Anterior cingulate cortex (tissue), 58 donors: ENCODE measurements at places on chromosomes 1 and 21.

DNA sequence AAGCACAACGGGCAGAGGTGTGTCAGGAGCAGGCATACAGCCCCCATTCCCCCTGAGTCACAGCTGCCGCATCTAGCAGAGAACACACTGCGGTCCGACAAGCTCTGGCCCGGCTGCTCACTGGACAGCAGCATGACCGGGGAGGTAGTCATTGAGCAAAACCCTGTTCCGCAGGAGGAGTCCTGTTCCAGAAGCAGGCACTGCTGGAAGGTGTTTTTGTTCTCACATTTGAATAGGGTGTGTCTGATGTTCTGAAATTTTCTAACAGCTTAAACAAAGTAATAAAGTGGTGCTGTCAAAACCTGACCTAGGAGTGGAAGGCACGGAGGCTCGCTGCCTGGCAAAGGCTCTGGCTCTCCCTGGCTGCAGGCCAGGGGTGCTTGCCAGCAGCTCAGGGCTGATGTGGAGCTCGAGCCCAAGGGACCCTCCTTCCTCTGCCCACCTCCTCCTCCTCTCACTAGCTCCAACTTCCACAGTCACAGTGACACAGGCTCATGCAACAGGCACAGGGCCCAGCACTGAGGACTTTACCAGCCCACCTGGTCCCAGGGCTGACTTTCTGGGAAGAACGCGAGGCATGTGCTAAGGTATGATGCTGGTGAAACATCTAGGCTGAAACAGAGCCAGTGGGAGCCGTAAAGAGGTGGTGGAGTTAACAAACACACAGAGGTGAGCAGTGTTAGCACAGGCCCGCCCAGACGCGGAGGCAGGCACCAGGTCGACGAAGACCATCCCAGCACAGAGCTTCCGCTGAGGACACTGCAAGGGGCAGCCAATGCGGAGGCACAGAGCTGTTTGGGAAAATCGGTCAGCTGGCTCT is 118.6 kb upstream of the IFFO2 start:
- DNase-seq = no peak

DNA sequence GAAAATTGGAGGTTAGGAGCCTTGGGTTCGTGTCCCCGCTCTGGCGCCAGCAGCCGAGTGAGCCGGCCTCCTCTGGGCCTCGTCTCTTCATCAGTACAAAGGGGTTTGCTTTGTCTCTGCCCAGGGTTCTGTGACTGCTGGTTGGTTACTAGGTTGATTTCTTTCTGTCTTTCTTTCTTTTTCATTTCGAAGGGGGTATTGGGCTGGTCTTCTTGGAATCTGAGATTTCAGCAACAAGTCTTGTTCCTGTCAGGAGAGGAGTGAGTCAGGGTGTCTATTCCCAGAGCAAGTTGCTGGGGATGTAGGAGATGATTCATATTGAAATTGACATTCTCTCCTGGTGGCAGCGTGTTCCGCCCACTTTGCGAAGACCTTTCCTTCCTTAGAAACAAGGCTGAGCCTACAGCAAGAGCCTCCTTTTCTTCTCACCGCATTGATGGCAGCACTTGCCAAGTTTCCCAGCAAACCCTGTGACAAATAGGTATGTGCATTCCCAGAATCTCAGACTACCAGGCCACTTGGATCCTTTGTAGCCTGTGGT is 79.2 kb downstream of the MAN1C1 start:
- DNase-seq = no peak

DNA sequence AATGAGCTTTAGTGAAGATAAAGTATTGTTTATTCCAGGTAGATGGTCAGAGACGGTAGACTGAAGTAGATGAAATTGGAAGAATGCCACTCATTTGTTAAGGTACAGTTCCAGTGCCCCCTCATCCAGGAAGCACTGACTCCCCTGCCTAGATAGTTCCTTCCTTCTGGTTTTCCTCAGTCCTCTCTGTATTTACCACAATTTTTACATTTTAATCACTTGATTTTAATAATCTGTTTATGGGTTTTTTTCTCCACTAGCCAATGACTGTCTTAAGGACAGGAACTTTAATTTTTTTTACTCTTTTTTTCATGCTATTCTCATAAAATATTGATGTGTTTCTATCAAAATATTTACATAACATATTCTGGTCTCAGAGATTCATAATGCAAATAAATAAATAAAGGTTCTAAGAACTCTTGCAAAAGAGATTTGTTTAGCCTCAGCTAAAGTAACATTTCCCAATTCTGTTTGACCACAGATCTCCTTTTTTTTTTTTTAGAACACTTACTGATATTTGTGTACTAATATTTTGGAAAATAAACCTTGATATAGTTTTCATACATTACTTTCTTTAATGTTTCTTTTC is 651.6 kb downstream of the PLPP3 start:
- DNase-seq = no peak

- DNase-seq = peak; percentile 14
These were observed 70.6 kb upstream of the GCLM start for GRCh38 chr1:93979718-93980319.

DNA sequence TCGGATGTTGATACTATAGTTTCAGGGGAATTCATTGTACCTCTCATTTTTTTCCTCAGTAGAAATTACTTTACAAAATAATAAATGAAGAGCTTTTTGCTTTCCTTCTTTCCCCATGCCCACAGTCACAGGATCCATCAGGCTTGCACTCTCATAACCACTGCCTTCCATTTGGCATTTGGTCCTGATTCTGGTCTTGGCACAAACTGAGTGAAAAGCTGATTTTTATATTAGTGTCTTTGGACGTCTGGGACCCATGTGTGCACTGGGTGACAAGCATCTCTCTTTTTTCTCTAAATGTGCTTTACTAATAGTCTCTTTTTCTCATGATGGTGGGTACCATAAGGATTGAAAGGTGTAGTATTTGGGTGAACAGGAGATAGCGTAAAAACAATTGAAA is 2.8 kb downstream of the ELAVL4 start:
- no peak for DNase-seq

GRCh38 chr1:98556521-98557158 is 104.9 kb upstream of the SNX7 start:
- no peak for DNase-seq

DNA sequence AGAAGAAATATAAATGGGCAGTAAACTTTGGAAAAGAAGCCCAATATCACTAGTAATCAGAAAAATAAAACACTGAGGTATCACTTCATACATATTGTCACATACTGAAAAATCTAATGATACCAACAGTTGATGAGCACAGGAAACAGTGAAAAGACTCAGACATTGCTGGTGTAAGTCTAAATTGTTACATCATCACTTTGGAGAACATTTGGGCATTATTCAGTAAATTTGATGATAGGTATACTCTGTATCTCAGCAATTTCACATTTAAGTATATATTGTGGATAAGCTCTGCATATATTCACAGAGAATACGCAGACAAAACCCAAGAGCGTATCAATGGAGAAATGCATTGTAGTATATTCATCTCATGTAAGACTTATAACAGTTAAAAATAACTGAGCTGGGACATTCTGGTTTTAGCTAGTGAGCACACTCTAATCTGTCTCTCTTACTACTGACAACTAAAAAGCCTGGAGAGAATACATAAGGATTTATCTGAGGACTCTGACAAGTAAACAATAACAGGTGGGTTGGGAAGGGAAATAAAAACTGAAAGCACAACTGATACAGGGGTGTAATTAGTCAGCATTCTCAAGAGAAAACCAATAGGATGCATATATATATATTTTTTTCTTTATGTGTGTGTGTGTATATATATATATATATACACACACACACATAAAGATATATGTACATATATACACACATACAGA is 212.7 kb upstream of the JUN start:
- no peak for DNase-seq

GRCh38 chr21:36936361-36937135 is 29.9 kb downstream of the HLCS start:
- DNase-seq = no peak

DNA sequence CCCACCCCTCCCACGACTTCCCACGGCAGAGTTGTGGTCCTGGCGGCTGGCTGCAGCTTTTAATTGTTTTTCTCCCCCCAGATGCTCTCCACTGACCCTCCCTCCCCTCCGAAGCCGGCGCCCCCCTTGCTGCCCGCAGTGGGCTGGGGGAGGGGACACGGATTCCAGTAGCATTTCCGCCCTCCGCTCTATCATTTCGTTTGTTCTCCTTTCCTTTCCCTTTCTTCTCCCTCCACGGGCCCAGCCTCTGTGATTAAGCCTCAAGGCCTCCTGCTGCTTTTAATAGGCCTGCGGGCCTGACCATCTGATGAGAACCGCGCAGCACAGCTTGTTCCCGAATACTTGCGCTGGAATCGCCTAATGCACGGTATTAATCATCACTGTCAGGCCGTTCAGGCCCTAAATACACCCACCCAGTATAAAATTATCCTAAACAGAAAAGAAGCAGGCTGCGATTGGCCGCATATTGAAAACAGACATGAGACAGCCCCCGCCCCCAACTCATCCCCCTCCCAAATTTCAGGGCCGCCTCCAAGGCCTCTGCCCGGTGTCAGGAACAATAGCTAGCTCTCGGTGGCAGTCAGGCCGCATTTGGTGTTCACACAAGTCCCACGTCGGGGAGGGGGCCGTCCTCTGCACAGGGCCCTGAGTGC is 102.0 kb upstream of the ARHGEF16 start:
- DNase-seq = no peak

DNA sequence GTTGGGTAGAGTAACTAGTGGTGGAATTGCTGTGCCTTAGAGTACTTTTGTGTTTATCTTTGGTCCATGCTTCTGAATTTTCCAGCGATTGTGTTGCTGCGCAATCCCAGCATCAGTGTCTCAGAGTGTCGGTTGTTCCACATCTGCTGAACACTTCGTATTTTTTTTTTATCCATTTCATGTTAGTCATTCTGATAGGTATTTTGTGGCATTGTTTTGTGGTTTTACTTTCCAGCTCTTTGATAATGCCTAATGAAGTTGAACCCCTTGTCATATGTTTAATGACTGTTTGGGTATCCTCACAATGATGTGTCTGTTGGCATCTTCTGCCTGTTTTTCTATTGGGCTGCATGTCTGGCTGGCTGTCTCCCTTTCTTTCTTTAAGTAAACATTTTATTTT is 13.6 kb downstream of the TUFT1 start:
- DNase-seq = no peak

- DNase-seq = no peak
These were observed 1.2 kb downstream of the MAN1A2 start for GRCh38 chr1:117368116-117369108.

- DNase-seq = no peak
These were observed 8.2 kb upstream of the TTLL10 start for GRCh38 chr1:1165485-1165884.

GRCh38 chr1:154148807-154149206 is 6.1 kb downstream of the NUP210L start:
- DNase-seq = no peak

DNA sequence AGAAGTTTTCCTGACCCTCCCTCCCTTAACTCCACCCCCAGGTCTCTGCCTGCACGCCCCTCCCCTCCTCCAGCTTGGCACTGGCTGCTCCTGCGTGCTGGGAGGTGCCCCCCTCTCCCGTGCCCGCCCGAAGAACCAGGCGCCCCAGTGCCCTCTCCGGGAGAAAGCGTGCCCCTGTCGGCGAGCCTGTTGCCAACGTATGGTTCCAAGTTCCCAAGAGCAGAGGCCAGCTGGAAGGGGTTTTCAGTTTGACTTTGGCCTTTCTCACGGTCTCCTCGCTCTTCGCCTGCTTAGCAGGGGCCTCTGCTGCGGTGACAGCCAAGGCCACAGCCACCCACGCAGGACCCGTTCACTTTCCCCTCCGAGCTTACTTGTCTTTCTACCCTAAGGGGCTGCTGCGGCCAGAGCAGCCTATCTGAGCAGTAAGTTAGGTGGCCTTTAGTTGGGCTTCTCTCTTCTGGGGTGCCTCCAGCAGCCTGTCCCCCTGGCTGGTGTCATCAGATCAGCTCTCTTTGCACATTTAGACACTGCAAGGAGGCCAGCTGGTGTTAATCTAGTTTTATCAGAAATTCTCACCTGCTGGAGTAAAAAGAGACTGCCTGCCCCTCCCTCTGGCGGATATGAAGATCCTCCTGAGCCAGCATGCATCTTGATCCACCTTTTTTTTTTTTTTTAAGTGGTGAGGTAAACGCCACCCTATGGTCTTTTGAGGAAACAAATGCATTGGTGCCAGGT is 1.5 kb downstream of the STUM start:
- peak; percentile 58 for DNase-seq

DNA sequence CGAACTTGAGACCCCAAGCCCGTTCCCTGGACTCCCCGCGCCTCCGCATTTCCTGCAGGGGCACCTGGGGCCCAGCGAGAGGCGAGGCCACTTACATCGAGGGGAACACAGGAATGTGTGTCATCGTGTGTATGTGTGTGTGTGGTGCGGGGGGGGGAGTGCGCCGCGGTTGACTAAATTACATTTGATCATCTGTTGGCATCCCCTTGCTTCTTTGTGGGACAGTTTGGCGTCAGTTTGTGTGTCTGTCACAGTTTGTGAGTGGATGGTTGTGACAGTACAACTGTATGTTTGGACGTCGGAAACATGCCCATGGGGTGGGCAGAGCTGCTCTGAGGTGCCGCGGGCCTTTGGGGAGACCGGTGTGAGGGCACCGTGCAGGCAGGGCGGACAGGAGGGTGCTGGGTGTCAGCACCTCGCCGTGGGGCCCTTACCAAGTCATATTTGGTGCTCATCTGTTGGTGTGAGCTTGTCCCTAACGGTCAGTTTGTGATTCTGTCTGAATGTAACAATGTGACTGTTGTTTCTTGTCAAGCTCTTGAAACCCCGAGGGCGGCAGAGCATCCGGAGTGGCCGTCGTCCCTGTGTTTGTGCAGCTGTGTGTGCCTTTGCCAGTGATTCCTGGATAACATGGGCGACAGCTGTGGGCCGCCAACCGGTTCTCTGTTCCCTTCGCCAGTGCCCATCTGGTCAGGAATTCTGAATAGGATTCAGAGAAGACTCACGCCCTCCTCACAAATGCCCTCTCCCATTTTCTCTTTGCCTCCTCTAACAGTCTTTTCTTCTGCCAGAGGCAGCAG is 899 bp downstream of the OPRD1 start:
- no peak for DNase-seq

GRCh38 chr1:66335859-66336640 is 197.9 kb upstream of the SGIP1 start:
- peak; percentile 66 for DNase-seq

- no peak for DNase-seq
These were observed 15.1 kb downstream of the LCA5L start for GRCh38 chr21:39430457-39430856.

GRCh38 chr1:77905603-77906002 is 17.2 kb downstream of the NEXN start:
- no peak for DNase-seq

DNA sequence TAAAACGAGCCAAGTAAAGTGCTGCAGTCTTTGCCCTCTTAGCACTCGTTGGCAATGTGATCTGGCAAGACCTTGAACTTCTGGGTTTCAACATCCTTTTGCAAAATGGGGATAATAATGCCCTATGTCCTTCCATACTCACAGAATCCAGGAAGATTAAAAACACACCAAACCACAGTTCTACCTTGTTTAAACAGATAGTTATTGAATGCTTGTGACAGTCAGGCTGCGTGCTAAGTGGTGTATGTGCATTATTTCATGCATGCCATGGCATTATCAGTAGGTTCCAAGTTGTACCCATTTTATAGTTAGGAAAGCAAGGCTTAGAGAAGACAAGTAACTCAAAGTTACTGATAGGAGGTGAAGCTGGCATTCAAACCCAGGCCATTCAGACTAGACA is 308.6 kb upstream of the PROX1 start:
- DNase-seq = no peak

GRCh38 chr1:75328691-75329090 is 194.5 kb downstream of the LHX8 start:
- no peak for DNase-seq

GRCh38 chr1:111587509-111588174 is 31.9 kb upstream of the RAP1A start:
- DNase-seq = no peak
